CD4-positive, CD25-positive, alpha-beta regulatory T cell (primary cell): ENCODE measurements at places on chromosomes 4 and X. TPM values are rescaled to one million over a fixed set of nuclear protein-coding genes. Genes with fewer than 3 reads are reported as not detected.

The RHOXF2 gene
- not detected for total RNA-seq

The SULT1B1 gene
- total RNA-seq: 4.4 TPM

The TMPRSS11B gene
- total RNA-seq: not detected

The DCX gene
- total RNA-seq: not detected

The TAF7L gene
- not detected for total RNA-seq

The TIGD4 gene
- 0.25 TPM for total RNA-seq

- no peak overlapping the region for H3K4me3 ChIP-seq
- H3K4me1 ChIP-seq: no peaks in the 10 kb centered on the region
- H3K27ac ChIP-seq: no peak overlapping the region
These were observed 182.8 kb downstream of the MOSPD2 start for GRCh38 chrX:15056044-15056443.

DNA sequence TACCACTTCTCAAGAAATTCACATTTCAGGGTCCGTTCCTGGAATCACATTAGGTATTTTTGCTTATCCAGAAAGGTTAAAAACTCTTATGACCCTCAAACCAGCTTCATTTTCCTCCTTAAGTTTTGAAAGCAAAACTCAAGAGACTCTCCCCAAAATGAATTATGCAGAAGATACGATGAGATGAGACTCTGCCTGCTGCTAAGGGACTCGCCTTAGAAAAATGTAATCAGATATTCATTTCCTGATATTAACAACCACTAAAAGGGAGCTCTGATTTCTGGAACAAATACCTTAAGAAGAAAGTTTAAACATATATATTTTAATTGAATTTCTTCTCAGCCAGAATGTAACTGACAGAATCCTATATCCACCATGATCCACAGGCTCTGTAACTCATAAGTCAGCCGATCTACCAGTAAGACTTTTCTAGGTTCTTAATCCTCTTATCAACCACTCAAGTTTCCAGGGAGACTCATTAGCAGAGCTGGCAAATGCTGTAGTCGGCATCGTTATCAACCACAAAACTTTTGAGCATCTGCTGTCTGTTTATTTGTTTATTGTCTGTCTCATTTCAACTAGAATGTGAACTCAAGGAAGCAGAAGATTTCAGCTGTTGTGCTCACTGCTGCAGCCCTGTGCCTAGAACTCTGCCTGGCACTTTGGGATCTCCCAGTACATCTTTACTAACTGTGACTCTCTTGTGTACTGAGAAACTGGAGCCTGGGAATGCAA lies 112.5 kb downstream of the LDB2 start:
- H3K4me1 ChIP-seq: no peaks in the 10 kb centered on the region
- H3K27ac ChIP-seq: no peak overlapping the region
- no peaks in the 10 kb centered on the region for H3K27me3 ChIP-seq
- no peak overlapping the region for H3K4me3 ChIP-seq
- H3K36me3 ChIP-seq: no peaks in the 10 kb centered on the region

DNA sequence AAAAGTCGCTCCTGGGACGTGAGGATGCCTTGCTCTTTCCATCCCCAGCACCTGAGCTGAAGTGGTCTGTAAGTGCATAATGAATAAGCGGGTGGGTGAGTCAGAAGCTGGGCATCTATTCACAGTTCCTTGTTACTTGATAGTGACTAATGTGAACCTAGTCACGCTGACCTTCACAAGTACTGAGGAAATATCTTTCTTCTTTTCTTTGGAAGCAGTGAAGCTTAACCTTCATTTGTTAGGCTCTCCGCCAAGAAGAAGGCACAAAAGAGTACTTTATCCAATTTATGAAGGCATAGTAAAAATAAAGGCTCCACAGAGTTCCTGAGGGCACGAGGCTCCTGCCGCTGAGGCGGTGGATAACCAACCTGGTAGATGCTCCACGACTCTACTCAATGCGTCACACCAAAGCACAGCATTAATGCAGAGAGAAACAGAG lies 475.7 kb upstream of the SLIT2 start:
- DNase-seq: no peak
- no peaks in the 10 kb centered on the region for H3K27me3 ChIP-seq
- H3K27ac ChIP-seq: no peak overlapping the region
- H3K36me3 ChIP-seq: no peaks in the 10 kb centered on the region
- no peak overlapping the region for H3K4me3 ChIP-seq

GRCh38 chr4:23068756-23069155 lies 376.0 kb downstream of the GBA3 start:
- no peaks in the 10 kb centered on the region for H3K27me3 ChIP-seq
- no peaks in the 10 kb centered on the region for H3K4me1 ChIP-seq
- no peak for DNase-seq
- no peak overlapping the region for H3K4me3 ChIP-seq
- H3K27ac ChIP-seq: no peak overlapping the region

DNA sequence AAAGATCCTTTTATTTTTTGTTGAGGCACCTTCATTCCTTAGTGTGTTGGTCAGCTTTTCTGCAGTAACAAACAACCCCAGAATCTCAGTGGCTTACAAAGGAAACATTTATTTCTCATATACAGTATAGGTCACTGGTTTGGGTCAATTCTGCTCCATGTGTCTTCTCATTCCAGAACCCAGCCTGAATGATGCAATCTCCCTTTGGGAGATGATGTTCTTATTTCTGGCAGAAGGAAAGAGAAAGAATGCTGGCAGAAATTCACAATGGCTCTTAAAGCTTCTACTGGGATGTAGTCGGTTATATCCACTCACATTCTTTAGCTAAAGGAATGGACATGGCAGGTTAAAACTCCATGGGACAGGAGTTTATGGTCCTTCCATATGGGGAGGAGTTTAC lies 42.3 kb downstream of the IDS start:
- DNase-seq: no peak
- peaks cover 3% of the 10 kb centered on the region for H3K27me3 ChIP-seq

- no peaks in the 10 kb centered on the region for H3K36me3 ChIP-seq
- H3K4me1 ChIP-seq: no peaks in the 10 kb centered on the region
- H3K27ac ChIP-seq: no peak overlapping the region
- no peak overlapping the region for H3K4me3 ChIP-seq
- DNase-seq: no peak
- no peaks in the 10 kb centered on the region for H3K27me3 ChIP-seq
These were observed 197.0 kb downstream of the BCOR start for GRCh38 chrX:39900777-39901170.

DNA sequence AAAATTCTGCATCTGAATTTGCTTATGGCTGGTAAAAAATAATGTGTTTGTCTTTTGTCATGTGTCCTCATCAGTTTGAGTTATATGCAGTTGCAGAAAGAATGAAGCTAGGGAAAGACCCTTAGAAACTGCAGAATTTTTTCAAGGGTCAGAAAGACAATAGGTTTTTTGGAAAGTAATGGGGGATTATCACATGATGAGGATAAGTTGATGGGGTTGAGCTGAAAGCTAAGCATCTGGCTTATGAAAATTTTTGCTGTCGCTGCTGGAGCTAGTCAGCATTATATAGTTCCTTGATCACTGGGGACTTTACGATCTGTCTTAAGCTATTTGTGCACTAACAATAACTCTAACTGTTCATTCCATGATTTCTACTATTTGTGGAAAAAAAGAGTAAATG lies 331.7 kb downstream of the PPARGC1A start:
- no peak overlapping the region for H3K4me3 ChIP-seq
- H3K27me3 ChIP-seq: no peaks in the 10 kb centered on the region
- no peaks in the 10 kb centered on the region for H3K36me3 ChIP-seq
- H3K4me1 ChIP-seq: no peaks in the 10 kb centered on the region
- DNase-seq: no peak
- H3K27ac ChIP-seq: no peak overlapping the region

DNA sequence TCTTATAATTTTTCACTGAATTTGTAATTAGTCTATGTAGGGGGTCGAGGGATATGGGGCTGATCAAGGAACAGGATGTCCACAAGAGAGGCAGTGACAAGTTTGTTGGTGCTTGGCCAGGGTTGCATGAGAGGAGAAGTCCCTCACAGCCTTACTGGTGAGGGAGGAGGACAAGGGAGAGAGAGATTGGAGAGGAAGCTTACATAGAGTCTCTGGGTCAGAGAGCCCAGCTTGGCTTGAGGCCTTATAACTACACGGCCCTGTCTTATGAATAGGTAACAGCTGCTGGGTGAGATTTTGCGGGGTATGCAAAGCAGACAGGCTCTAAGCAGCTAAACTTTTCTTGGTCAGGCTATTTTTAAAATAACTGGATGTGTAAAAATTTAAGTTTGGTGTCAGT lies 37.9 kb upstream of the OTUD4 start:
- no peaks in the 10 kb centered on the region for H3K36me3 ChIP-seq
- no peaks in the 10 kb centered on the region for H3K4me1 ChIP-seq
- DNase-seq: no peak
- H3K27ac ChIP-seq: no peak overlapping the region
- peaks cover 15% of the 10 kb centered on the region for H3K27me3 ChIP-seq

DNA sequence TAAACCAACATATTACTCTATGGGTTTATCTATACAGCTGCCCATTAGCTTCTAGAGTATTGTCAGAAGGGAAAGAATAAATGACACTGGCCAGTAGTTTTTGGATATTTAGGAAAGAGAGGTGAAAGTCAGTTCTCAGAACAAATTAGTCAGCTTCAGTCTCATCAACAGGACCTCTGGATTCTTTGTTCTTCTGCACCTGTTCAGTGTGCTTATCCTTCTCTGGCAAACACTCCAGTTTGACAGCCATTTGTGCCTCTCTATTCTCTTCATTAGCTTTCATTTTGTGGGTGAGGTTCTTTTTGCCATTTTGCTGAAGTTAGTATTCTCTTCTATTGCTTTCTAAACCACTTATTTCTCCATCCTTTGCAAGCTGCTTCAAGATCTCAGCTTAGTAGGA lies 107.0 kb downstream of the PCDH18 start:
- no peaks in the 10 kb centered on the region for H3K27me3 ChIP-seq
- H3K4me1 ChIP-seq: no peaks in the 10 kb centered on the region
- no peaks in the 10 kb centered on the region for H3K36me3 ChIP-seq
- DNase-seq: no peak
- no peak overlapping the region for H3K27ac ChIP-seq

DNA sequence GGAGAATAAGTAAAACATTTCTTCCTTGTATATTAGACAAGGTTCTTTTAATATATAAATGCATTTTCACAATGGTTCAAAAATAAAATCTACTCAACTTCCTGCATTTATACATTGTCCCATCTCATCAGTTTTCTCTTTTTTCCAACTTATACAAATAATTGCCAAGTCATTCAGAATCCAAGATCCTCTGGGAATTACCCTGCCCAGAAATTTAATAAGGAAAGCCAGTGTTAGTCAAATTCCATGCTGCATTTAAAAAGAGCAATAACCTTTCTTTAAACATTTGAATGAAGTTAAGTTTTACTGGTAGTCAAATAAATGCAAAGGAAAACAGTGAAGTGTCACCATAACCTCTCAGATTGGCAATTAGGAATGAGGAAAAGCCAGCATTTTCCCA lies 357.9 kb downstream of the PPP3CA start:
- no peaks in the 10 kb centered on the region for H3K36me3 ChIP-seq
- DNase-seq: no peak
- no peaks in the 10 kb centered on the region for H3K4me1 ChIP-seq
- no peaks in the 10 kb centered on the region for H3K27me3 ChIP-seq
- no peak overlapping the region for H3K4me3 ChIP-seq
- H3K27ac ChIP-seq: no peak overlapping the region
